ENCODE measurements at places on chromosomes 2 and 18. TPM values are rescaled to one million over a fixed set of nuclear protein-coding genes. Genes with fewer than 3 reads are reported as not detected.

CCDC74B gene
- total RNA-seq: 6.2 TPM

ANTXR1 gene
- total RNA-seq: 24.5 TPM

PDE11A gene
- total RNA-seq: not detected

UBE2E3 gene
- total RNA-seq: 118 TPM

UGT1A4 gene
- total RNA-seq: not detected

REG3A gene
- not detected for total RNA-seq

CHAC2 gene
- 8.5 TPM for total RNA-seq

MOGAT1 gene
- total RNA-seq: not detected

CD207 gene
- total RNA-seq: not detected

ZNF396 gene
- 0.67 TPM for total RNA-seq

EHD3 gene
- total RNA-seq: 22.7 TPM

SPRED2 gene
- 7.4 TPM for total RNA-seq

SNTG2 gene
- total RNA-seq: not detected

PKDCC gene
- total RNA-seq: 52.9 TPM

PROC gene
- total RNA-seq: not detected

ANKRD30BL gene
- total RNA-seq: not detected

COL4A4 gene
- total RNA-seq: 0.15 TPM

KCNJ13 gene
- total RNA-seq: not detected

SPATA3 gene
- not detected for total RNA-seq

SLC30A3 gene
- total RNA-seq: 0.34 TPM

CEBPZOS gene
- total RNA-seq: 16.5 TPM

PRKAG3 gene
- total RNA-seq: not detected

VWA3B gene
- not detected for total RNA-seq

Measured in bronchus fibroblast of lung (primary cell).